WTC11 (cell line): ENCODE measurements at places on chromosomes 7 and 10. TPM values are rescaled to one million over a fixed set of nuclear protein-coding genes. Genes with fewer than 3 reads are reported as not detected.

DNA sequence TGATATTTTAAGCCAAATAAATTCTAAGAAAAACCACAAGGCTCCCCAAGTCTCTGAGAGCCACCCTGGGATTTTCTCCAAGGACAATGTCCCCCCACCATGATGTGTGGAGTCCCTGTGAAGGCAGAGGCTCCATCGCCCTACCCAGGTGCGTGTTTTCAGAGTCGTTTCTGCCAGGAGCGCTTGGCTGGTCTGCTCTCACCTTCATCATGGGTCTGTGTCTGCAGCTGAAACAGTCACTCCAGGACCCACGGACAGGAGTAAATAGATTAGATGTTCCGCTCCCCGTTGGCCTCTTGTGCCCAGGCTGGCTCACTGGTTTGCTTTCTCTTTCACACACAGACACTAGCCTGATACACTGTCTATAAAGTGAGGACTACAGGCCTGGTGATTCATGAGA, 217.5 kb downstream of the SFMBT2 start:
- 0 out of 2 replicates have a peak, but pooled peaks cover 4% of the 10 kb centered on the region for H3K4me1 ChIP-seq
- H3K4me3 ChIP-seq = no peak overlapping the region
- H3K36me3 ChIP-seq = peaks cover 49% of the 10 kb centered on the region
- no peaks in the 10 kb centered on the region for H3K27me3 ChIP-seq
- H3K27ac ChIP-seq = no peak overlapping the region; the same call in 1 of the 2 replicates

- H3K36me3 ChIP-seq = no peaks in the 10 kb centered on the region
- no peaks in the 10 kb centered on the region for H3K27me3 ChIP-seq
- H3K4me3 ChIP-seq = no peak overlapping the region
- DNase-seq = no peak
- peaks cover 15% of the 10 kb centered on the region for H3K4me1 ChIP-seq
Observed at GRCh38 chr10:17062955-17063484, 66.6 kb downstream of the CUBN start.

GRCh38 chr10:98302741-98303365, 34.9 kb upstream of the LOXL4 start:
- no peak overlapping the region for H3K4me3 ChIP-seq
- no peaks in the 10 kb centered on the region for H3K36me3 ChIP-seq
- no peaks in the 10 kb centered on the region for H3K27me3 ChIP-seq
- no peak overlapping the region for H3K27ac ChIP-seq
- 0 out of 2 replicates have a peak, but pooled peaks cover 5% of the 10 kb centered on the region for H3K4me1 ChIP-seq
- DNase-seq = no peak

DNA sequence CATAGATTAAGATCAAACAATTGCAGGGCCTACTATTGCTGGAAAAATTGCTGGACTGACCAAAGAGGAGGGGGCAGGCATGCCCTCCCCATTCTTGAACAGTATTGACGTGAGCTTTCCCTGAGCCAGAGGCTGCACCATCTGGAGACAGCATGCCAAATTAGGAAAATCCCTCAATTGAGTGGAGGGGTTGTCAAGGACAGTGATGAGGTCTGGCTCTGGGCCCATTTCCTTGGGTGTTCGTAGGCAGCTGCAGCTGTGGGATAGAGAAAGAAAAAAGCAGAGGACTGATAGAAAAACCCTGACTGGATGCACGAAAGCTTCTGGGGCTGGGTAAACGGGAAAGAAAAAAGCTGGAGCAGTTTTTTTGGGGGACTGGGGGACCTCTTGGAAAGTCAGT, 22.8 kb upstream of the ORC5 start:
- H3K4me3 ChIP-seq = no peak overlapping the region
- no peak for DNase-seq
- peaks cover 7% of the 10 kb centered on the region for H3K27me3 ChIP-seq
- H3K36me3 ChIP-seq = no peaks in the 10 kb centered on the region
- no peak overlapping the region for H3K27ac ChIP-seq
- peaks cover 5% of the 10 kb centered on the region; the same call in 1 of the 2 replicates for H3K4me1 ChIP-seq

Gene FLNC
- 6.3 to 8.0 TPM (median 6.8 TPM) in 3 replicates for total RNA-seq

GRCh38 chr10:45513551-45513950, 139.5 kb downstream of the ALOX5 start:
- H3K27me3 ChIP-seq = no peaks in the 10 kb centered on the region
- no peak for DNase-seq
- H3K4me1 ChIP-seq = peaks cover 21% of the 10 kb centered on the region
- no peak overlapping the region for H3K27ac ChIP-seq
- no peak overlapping the region for H3K4me3 ChIP-seq

DNA sequence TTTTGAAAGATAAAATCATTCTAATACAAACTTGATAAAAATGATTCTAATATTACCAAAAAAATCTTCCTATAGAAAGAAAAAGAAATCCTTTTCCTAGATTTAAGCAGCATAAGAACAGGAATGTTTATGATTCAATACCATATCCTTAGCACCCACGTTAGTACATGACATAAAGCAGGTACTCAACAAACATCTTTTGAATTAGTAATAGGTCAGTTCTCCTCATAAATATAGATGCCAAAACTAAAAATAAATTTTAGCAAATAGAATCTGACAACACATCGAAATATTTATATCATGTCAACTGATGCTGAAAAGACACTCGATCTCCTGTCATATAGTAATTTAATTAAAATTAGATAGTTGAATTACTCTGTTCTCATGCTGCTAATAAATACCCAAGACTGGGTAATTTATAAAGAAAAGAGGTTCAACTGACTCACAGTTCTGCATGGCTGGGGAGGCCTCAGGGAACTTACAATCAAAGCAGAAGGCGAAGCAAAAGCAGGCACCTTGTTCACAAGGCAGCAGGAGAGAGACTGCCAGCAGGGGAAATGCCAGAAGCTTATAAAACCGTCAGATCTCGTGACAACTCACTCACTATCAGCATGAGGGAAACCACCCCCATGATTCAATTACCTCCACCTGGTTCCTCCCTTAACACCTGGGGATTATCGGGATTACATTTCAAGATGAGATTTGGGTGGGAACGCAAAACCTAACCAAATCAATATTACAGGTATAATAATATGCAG, 191.8 kb downstream of the HTR7 start:
- H3K27me3 ChIP-seq = no peaks in the 10 kb centered on the region
- no peak overlapping the region for H3K27ac ChIP-seq
- no peak overlapping the region for H3K4me3 ChIP-seq
- peak; percentile 20 for DNase-seq

- H3K4me3 ChIP-seq = no peak overlapping the region
- no peak for DNase-seq
- H3K27ac ChIP-seq = peak overlapping the region; percentile 83
- H3K4me1 ChIP-seq = peaks cover 34% of the 10 kb centered on the region
- H3K36me3 ChIP-seq = peaks cover 28% of the 10 kb centered on the region
Observed at GRCh38 chr10:22605168-22605567, 109.2 kb downstream of the PIP4K2A start.

DNA sequence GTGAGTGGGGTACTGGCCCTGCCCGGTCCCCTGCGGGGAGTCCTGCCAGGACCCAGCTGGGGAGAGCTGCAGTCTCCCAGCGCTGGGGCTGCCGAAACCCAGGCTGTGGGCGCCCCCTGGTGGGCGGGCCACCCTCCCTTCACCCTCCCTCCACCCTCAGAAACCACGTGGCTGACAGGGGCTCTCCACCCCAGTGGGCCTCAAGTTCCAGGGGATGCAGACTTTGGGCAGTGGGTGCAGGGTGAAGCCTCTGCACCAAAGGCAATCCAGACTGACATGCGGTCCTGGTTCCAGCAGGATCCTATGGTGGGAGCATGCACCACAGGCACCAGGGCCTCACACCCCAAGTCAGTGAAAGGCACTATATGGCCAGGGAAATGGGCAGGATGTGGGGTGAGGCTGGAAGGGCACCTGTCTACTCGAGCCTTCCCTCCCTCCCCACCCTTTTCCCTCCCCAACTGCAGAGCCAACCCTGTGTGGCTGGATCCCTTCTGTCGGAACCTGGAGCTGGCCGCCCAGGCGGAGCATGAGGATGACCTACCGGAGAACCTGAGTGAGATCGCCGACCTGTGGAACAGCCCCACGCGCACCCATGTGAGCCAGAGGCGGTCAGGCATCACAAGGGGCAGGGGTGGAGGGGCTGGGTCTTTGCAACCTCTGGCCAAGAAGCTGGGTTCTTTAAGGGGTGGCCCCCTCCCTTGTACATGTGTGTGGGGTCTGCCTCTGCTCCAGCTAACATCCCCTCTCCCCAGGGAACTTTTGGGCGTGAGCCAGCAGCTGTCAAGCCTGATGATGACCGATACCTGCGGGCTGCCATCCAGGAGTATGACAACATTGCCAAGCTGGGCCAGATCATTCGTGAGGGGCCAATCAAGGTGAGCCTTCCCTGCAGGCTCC, 38.8 kb downstream of the PSAP start:
- no peak overlapping the region for H3K4me3 ChIP-seq
- peaks cover 18% of the 10 kb centered on the region for H3K36me3 ChIP-seq
- peak; percentile 74 for DNase-seq

Gene ERVW-1
- total RNA-seq = 0.07 to 0.14 TPM in 2 of 3 replicates, not detected in the other

- peaks cover 27% of the 10 kb centered on the region for H3K36me3 ChIP-seq
- H3K27me3 ChIP-seq = no peaks in the 10 kb centered on the region
- H3K4me3 ChIP-seq = no peak overlapping the region
- H3K4me1 ChIP-seq = peaks cover 6% of the 10 kb centered on the region
Observed at GRCh38 chr10:102004376-102004775, 51.6 kb downstream of the ARMH3 start.

DNA sequence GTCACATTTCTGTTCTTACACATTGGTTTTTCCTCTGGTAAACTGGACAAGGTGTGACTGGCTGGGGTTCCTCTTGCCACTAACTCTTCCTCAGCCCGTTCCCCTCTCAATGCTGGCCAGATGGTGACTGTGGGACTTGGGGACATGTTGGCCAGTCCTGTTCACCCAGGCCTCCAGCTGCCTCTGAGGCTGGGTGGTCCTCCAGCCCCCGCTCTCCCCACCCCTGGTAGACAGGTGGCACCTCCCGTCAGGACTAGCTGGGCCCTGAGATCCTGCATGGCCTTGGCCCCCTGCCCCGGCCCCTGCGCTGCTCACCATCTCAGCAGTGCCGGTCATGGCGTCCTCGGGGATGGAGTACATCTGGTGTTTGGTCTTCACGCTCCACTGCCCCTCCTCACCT, 10.8 kb upstream of the MYL7 start:
- H3K36me3 ChIP-seq = no peaks in the 10 kb centered on the region
- H3K4me3 ChIP-seq = no peak overlapping the region
- peaks cover 4% of the 10 kb centered on the region for H3K27me3 ChIP-seq
- H3K27ac ChIP-seq = no peak overlapping the region
- H3K4me1 ChIP-seq = peaks cover 7% of the 10 kb centered on the region
- peak; percentile 8 for DNase-seq

DNA sequence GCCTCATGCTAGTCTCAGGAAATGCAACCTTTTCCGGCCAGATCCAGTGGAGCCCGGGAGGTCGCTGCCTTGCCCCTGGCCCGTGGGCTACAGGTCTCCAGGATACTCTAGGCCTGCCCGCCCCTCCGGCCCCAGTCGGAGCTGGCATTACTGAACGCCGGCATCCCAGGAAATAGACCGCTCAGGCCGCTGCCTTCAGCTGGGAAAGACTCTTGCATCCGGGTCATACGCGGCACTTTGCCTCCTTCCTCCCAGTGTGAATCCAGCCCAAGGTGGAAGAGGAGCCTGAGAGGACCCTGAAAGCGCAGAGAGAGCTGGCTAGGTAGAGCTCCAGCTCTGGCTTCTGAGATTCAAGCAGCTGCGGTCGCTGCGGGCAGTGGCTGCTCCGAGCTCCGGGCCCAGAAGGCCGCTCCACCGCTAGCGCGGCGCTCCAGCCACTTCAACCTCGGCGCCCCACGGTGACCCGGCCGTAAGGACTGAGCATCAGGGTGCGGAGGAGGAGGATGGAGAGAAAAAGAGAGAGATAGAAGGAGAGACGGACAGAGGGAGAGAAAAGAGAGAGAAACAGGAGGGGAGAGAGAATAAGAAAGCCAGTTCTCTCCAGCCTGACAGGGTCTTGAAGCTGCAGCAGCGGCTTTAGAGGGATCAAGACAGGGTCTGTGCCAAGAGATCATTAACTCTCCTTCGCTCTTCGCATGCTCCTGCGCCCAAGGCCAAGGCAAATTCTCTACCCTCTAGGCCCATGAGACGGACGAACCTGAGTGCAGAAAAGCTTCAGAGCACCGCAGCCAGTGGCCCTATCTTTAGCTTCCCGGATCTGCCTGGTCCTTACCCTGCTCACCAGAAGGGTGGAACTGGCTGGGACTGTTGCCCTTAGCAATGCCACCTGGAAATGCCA, 1.8 kb upstream of the HOXA10 start:
- no peaks in the 10 kb centered on the region for H3K36me3 ChIP-seq
- no peak overlapping the region for H3K27ac ChIP-seq
- no peak overlapping the region for H3K4me3 ChIP-seq
- peaks cover 99% of the 10 kb centered on the region for H3K27me3 ChIP-seq
- DNase-seq = no peak

- no peak overlapping the region for H3K4me3 ChIP-seq
- H3K4me1 ChIP-seq = peaks cover 8% of the 10 kb centered on the region
- H3K27ac ChIP-seq = no peak overlapping the region
- DNase-seq = no peak
- no peaks in the 10 kb centered on the region for H3K36me3 ChIP-seq
Observed at GRCh38 chr10:11783558-11783865, 39.6 kb upstream of the PROSER2 start.

DNA sequence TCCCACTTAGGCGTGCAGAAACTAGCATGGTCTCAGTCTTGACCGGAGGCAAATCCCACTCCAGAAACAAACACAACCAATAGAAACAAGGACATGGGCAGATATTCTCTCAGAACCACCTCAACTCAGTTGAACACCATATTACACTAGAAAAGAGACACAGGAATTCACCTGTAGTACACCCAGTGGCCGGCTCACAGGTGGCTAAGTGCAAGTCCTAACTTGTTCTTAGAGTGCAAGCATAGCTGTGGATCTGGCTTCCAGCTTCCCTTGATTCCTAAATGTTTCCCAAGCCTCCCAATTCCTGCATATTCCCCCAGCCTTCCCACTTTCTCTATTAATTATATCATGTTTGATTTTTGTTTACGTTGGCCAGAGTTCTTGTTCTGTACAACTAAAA, 164.4 kb downstream of the TPK1 start:
- H3K4me3 ChIP-seq = no peak overlapping the region
- no peaks in the 10 kb centered on the region for H3K27me3 ChIP-seq
- H3K4me1 ChIP-seq = peaks cover 30% of the 10 kb centered on the region
- DNase-seq = no peak
- no peak overlapping the region for H3K27ac ChIP-seq

Gene FAM25A
- total RNA-seq = not detected in 3 replicates

- no peak overlapping the region for H3K27ac ChIP-seq
- DNase-seq = no peak
- H3K36me3 ChIP-seq = no peaks in the 10 kb centered on the region
- H3K27me3 ChIP-seq = no peaks in the 10 kb centered on the region; the same call in 1 of the 2 replicates
Observed at GRCh38 chr7:20697351-20697750, 81.9 kb downstream of the ABCB5 start.

Gene SFTPA1
- total RNA-seq = 3.8 to 7.6 TPM (median 4.4 TPM) in 3 replicates
